Neuronal stem cell (in vitro differentiated cells): ENCODE measurements at places on chromosomes 2 and 18.

DNA sequence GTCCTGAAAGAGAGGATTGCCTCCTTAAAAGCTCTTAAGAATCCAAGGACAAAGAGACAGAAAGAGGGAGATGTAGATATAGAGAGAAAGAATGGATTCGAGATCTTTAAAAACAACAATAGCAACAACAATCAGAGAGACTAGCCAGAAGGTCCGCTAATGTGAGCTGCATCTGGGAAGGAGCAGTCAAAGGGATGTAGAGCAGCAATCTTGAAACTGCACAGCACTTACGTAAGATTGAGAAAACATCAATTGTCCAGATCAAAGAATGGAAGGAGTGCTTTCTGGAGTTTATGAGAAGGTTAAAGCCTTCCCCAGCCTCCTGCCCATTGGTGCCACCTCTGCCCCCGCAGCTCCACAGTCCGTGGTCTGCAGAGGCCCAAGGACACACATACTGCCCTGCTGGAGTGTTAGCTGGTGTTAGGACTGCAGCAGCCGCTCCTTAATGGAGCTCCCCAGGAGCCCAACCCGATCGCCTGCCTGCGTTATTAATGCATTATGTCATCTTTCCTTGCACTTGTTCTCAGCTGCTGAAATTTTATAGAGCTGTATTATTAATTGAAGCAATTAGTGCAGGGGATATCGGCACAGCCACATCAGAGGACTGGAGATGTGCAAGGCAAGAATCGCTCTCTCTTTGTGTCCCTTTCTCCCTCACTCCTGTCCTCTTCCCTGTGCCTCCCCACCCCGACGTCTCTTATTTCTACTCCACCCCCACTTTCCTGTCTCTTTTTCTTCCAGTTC lies 94.2 kb upstream of the STPG4 start:
- no peak for DNase-seq

DNA sequence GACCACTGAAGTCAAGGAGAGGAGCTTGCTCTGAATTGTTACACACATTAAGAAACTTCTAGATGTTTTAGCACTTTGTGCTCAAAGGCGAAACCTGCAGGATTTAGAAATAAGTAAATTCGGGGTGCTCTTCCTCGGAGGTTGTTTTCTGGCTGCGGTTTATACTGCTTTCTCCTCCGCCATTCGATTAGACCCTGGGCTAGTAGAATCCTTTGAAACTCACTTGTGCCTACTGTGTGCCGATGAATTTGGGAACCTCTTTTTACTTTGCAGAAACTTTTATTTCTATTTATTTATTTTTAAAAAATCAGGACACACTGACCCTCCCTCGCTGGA lies 3.5 kb downstream of the MEIS1 start:
- no peak for DNase-seq

DNA sequence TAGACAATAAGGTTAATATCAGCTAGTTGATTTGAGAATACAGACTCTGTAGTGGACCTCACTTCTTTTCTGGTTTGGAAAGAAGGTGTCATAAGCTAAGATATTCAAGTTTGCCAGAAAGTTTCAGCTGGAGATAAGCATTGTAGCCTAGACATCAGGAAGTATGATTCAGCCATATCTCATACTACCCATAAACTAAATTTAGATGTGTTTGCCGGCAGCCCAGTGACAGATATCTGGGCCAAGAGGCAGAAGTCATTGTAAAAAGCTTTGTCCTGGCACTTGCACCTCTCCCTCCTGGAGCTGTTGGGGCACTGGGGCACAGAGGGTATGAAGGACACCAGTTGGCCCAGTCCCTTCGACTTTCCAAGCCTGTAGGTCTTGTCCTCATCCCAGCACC lies 128.0 kb downstream of the EPHA4 start:
- no peak for DNase-seq

DNA sequence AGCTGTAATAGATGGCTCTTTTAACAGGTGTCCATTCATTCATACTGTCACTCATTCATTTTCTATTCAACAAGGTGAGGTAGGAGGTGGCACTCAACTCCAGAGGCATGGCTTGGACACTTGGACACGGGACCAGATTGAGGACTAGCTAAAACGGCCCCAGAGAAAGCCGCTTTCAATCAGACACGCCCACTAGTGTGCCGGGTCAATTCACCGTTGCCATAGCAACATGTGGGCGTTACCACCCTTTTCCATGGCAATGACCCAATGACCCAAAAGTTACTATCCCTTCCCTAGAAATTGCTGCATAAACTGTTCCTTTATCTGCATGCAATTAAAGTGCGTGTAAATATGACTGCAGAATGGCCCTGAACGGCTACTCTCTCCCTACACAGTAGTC lies 49.2 kb upstream of the LGALSL start:
- DNase-seq, result peak; percentile 67

GRCh38 chr2:96867756-96868554 lies 1.9 kb downstream of the SEMA4C start:
- no peak for DNase-seq

- no peak for DNase-seq
These were observed 4.5 kb downstream of the SMARCAL1 start for GRCh38 chr2:216416571-216417307.
